DMS53 (cell line): ENCODE measurements at places on chromosomes 1 and 21.
A peak's percentile ranks its signal among the peaks of the same experiment; 100 is the strongest.

- DNase-seq = no peak
Measured at GRCh38 chr21:39471598-39471997, 19.8 kb downstream of the SH3BGR start.

GRCh38 chr1:6105218-6105679, 59.6 kb downstream of the KCNAB2 start:
- DNase-seq = peak; percentile 77

GRCh38 chr1:206521694-206522402, 14.5 kb downstream of the RASSF5 start:
- DNase-seq = peak; percentile 72

GRCh38 chr1:86061551-86061990, 95.0 kb downstream of the COL24A1 start:
- no peak for DNase-seq

- no peak for DNase-seq
Measured at GRCh38 chr1:55010887-55011217, 12.1 kb downstream of the BSND start.

GRCh38 chr1:15053153-15053552, 100.4 kb upstream of the TMEM51 start:
- no peak for DNase-seq

DNA sequence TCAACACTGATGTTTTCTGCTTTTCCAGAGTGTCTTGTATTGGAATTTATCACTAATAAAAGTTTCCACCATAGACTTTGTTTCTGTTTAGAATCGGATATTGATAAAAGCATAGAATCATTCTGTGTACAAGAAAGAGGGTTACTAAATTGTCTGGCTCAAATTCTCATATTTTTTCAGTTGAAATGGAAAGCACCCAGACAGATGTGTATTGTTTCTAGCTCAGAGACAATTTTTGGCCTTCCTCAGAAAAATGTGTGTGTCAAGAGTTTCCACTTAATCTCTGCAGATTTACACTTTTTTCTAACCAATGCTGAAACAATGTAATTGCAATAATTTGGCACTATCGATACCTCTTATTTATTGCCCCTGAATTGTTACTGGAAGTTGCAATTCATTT, 20.2 kb downstream of the LHX9 start:
- no peak for DNase-seq

DNA sequence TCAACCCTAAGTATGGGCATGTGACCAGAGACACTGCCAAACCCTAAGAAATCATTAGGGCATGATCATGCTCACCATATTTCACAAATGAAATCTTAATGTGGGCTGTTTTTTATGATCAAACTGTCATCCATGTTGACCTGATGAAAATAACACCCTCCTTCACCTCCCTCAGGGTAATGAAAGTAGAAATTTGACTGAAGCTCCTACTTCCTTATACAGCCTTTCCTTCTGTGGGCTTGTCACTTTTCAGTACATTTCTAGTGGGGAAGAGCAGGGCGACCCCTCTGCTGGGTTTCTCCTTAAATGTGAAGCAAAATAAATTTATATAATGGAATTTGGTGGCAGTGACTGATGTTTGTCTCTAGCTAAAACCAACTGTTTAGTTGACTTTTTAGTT, 25.9 kb downstream of the IVNS1ABP start:
- no peak for DNase-seq

DNA sequence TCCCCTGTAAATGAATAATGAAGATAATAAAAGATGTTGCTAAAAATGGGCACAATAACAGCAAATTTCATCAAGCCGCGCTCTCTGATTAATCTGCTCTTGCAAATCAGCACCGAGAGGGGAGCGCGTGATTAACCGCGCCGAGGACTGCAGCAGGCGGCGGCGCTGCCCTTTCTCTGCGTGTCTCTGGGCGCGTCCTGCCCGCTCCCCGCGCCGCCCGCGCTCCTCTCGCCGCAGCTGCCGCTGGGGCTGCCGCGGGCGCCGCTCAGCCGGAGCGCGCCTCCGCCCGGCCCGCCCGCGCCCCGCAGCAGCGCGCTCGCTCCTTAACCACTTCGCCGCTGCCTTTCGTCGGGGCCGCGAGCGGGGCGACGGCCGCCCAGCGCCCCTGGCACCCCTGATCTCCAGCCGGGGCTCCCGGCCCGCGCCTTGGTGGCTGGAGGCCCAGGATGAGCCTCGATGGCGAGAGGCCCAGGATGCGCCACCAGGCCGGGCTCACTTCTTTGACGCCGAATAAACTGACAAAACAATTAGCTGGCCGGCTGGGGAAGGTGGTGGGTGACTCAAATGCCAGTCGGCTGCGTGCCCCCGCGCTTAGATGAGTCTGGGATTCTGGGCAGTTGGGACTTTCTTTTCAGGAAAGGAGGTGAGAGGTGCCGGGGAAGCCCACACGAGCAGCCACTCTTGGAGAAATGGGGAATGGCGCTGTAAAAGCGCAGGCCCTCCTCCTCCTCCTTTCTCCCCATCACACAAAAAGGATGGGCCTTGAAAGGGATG, 221.4 kb upstream of the PKN2 start:
- DNase-seq = peak; percentile 90

- peak; percentile 86 for DNase-seq
Measured at GRCh38 chr1:236063919-236064673, 794 bp downstream of the NID1 start.

GRCh38 chr1:21904704-21905520, 32.2 kb downstream of the HSPG2 start:
- peak; percentile 33 for DNase-seq
